AG04450 (cell line): ENCODE measurements at places on chromosomes 2 and 18. TPM values are rescaled to one million over a fixed set of nuclear protein-coding genes. Genes with fewer than 3 reads are reported as not detected.
A peak's percentile ranks its signal among the peaks of the same experiment; 100 is the strongest.

MRPL53 gene
- 25.9 and 32.8 TPM in 2 replicates for polyA plus RNA-seq

ABCB11 gene
- not detected in 2 replicates for polyA plus RNA-seq

REG3A gene
- polyA plus RNA-seq = not detected in 2 replicates

CEBPZOS gene
- polyA plus RNA-seq = 42.1 and 50.5 TPM in 2 replicates

PLEKHH2 gene
- polyA plus RNA-seq = 4.5 and 6.0 TPM in 2 replicates

KHK gene
- polyA plus RNA-seq = 0.37 and 0.79 TPM in 2 replicates

OTOF gene
- not detected in 2 replicates for polyA plus RNA-seq

UGT1A7 gene
- 0.04 TPM in 1 of 2 replicates, not detected in the other for polyA plus RNA-seq

SFXN5 gene
- polyA plus RNA-seq = 11.8 and 13.7 TPM in 2 replicates

NEB gene
- polyA plus RNA-seq = 0.06 and 0.14 TPM in 2 replicates

ASB18 gene
- not detected in 2 replicates for polyA plus RNA-seq

DNA sequence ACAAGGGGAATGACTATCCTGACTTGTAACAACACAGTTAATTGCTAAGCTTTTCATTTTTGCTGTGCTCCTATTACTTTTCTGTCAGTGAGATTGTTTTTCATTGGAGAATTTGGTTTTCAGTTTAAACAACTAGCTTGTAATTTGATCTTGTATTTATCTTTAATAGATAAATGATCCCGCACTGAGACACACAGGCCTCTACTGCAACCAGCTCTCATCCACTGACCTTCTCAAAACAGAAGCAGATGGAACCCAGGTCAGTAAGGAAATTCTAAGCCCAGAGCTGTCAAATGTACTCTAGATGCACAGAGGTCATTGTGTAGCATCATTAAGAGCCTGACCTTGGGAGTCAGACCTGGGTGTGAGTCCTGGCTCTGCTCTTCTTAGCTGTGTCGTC, 30.7 kb downstream of the PTRHD1 start:
- no peak for DNase-seq

GRCh38 chr2:226030788-226031646, 631.5 kb downstream of the NYAP2 start:
- peak; percentile 30 for DNase-seq

DNA sequence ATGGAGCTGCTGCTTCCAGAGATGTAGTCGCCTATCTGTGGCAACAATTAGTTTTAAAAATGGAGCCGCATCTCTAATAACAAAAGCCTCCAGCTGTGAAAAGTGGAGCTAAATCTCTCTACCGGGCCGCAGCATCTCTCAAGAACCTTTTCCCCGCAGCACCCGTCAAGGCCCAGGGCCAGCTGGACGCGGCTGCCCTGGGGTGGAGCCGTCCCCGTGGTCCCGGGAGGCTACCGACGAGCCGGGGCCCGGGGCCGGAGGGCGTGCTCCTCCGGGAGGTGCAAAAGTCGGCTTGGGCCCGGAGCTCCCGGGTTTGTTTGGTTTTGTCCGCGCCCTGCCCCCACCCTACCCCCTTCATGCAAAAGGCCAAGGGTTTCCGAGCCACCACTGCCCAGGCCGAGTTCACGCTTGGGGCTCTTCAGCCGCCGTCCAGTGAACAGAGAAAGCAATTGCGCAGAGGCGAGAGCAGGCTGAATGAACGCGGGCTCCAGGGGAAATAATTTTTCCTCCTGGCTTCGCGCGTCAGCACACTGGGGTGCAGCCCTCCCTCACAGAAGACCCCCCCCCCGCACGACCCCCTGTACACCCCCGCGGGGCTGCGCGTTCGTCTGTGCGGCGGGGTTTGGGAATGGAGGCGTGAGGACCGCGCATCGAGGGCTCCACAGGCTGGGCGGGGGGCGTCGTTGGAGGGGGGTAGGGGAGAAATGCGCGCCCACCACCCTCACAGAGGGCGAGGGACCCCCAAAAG, 557 bp upstream of the GREB1L start:
- DNase-seq = no peak

- DNase-seq = no peak
Observed at GRCh38 chr2:23409248-23409647, 24.3 kb downstream of the KLHL29 start.

GRCh38 chr2:104889960-104890684, 36.2 kb downstream of the POU3F3 start:
- DNase-seq = no peak

DNA sequence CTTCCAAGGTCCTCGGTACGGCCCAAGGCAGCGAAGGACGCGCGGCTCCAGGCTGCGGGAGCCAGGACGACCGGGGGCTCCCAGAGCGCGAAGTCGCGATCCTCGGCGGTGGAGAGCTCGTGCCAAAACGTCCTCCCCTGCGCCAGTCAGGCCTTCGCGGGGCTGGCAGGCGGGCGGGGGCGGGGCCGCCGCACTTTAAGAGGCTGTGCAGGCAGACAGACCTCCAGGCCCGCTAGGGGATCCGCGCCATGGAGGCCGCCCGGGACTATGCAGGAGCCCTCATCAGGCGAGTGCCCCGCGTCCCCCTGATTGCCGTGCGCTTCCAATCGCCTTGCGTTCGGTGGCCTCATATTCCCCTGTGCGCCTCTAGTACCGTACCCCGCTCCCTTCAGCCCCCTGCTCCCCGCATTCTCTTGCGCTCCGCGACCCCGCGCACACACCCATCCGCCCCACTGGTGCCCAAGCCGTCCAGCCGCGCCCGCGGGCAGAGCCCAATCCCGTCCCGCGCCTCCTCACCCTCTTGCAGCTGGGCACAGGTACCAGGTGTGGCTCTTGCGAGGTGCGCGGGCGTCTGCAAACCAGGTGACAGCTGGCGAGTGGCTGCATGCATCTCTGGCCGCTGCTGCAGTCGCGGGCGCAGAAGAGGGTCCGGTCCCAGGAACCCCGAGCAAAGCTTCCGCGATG, at the start of gene CIDEA:
Gene CIDEA (plus strand): TSS at position 226 of the 684 bp plus-strand sequence. CDS start 23 bp downstream, at position 249.
- DNase-seq = no peak

GRCh38 chr2:105691947-105692390, 52.7 kb upstream of the NCK2 start:
- DNase-seq = no peak

GRCh38 chr2:21291426-21291825, 167.7 kb downstream of the TDRD15 start:
- DNase-seq = no peak

DNA sequence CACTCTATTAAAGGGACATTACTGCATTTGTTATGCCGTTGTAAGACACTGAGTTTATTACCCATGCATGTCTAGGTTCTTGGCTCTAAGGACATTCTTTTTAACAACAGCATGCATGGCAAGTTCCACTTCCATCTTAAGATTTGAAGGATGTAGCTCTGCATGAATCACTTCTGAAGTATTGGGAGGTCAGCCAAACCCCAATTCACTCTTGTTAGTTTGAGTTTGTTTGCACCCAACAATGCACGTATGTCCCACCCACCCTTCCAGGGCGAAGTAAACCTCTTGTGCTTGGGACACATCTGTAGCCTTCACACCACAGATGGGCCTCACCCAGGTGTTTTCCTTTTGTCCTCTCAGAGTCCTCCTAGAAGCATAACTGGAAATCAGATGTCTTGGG, 5.6 kb upstream of the LAMA3 start:
- DNase-seq = no peak

- no peak for DNase-seq
Observed at GRCh38 chr18:54284535-54284934, 15.2 kb downstream of the POLI start.

DNA sequence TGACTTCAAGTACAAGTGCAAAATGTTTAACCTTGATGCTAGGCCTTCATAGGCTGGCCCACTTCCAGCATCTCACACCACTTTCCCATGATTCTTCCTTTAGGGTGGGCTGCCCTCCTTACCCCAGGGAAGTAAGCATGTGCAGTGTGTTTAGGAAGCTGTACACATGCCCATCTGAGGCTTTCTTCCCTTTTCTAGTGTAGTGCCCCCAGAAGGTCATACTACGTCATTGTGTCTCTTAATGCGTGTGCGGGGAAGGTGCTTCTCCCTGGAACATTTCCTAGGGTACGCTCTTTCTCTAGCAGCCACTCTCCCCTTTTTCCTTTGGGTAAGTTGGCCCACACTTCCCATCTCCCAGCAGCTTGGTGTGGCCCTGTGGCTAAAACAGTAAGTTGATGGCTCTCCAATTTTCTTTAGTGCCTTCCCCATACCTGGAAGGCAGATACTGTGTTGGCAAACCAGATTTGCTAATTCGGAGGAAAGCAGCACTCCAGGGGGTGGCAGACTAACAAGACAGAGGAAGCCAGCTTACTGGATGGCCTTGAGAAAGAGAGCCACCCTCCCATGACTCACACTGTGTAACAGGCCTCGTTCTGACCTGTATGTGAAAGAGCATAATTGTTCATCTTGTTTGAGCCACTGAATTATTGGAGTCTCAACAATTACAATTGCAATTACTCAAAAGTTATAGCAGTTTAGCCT, 1.1 kb upstream of the SULT6B1 start:
- DNase-seq = no peak
